LNCaP clone FGC (cell line): ENCODE measurements at places on chromosomes 12 and 14.
A peak's percentile ranks its signal among the peaks of the same experiment; 100 is the strongest.

DNA sequence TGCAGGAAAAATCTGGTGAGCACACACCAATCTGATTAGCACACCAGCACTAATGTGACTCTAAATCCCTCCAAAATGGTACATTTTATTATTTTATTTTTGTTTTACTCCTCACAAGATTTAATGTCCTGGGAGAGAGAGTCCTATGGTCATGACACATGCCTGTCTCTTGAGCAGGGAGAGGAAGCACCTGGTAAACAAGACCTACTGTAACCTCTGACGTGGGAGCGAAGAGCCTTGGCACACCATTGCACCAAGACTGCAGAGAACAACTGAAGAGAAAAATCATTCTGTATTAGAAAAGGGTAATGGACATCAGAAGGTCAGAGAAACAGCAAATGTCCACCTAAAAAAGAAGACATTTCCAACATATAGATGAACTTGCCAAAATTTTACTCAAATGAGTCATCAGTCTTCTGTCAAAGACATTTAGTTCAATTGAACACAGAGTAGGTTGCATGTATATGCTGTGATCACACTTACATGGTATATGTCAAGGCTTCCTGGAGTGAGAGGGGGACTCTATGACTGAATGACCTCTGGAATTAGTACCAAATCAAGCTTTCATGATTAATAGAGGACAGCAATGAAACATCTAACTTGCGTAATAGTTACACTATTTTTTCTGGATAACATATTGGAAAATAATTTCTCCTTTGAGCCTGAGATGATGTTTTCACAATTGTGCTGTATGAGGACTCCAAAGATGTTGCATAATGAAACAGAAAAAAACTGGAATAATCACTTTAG, 186.9 kb upstream of the FLRT2 start:
- no peak for DNase-seq

- peak; percentile 6 for DNase-seq
These were observed 147.2 kb downstream of the HELB start for GRCh38 chr12:66449531-66449930.

- DNase-seq, result no peak
These were observed 6.8 kb upstream of the PPP1R13B start for GRCh38 chr14:103854017-103854808.

- no peak for DNase-seq
These were observed 83.9 kb upstream of the OSBPL8 start for GRCh38 chr12:76643438-76643837.

DNA sequence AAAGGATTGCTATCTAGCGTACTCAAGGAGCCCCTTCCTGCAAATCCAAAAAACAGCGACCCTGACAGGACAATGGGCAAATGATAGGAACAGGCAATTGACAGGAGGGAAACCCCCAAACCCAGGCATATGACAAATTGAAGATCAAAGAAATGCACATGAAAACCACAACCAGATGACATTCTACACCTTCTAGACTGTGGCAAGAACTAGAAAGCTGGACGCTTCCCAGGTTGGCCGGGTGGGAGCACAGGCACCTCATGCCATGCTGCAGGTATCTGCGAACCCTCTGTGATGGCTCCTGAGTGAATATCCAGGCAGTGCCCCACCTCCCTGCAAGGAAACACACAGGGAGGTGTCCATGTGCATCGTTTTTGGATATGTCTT, 37.1 kb downstream of the CMKLR1 start:
- DNase-seq, result no peak

- DNase-seq, result no peak
These were observed 808.1 kb upstream of the FBXO33 start for GRCh38 chr14:40240245-40240859.

DNA sequence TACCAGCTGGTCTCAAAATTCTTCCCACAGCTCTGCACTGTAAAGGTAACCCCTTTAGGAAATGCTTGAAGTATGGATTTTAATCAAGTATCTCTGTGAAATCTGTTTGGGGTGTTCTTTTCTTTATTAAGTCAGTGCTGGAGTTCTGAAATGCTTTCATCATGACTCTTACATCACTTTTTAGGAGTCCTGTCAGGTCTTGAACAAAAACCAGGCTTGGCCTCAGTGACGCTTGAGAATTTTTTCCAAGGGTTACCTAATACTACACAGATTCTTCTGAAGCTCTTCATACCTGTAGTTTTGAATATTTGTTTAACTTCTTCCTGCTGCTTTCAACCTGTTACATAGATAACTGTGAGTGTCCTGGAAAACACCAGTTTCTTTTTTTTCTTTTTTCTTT, 47.0 kb upstream of the KCNH3 start:
- DNase-seq, result no peak

DNA sequence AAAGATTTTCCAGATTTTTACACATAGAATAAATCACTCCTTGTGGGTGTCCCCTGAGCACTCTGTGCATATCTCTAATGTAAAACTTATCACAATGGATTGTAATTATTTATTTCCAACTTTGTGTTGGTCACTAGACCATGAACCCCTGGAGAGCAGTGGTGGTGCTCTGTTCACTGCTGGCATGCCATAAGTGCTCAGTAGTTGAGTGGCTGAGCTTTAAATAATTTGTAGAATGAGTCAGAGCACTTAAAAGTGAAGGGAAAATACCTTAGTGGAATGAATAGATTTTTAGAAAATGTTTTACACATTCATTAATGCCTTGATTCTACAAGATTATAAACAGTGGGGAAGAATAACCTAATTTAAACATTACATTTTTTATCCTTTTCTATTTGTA, 6.3 kb downstream of the MGAT4C start:
- DNase-seq, result no peak
